ENCODE measurements at places on chromosomes 2 and 18.

DNA sequence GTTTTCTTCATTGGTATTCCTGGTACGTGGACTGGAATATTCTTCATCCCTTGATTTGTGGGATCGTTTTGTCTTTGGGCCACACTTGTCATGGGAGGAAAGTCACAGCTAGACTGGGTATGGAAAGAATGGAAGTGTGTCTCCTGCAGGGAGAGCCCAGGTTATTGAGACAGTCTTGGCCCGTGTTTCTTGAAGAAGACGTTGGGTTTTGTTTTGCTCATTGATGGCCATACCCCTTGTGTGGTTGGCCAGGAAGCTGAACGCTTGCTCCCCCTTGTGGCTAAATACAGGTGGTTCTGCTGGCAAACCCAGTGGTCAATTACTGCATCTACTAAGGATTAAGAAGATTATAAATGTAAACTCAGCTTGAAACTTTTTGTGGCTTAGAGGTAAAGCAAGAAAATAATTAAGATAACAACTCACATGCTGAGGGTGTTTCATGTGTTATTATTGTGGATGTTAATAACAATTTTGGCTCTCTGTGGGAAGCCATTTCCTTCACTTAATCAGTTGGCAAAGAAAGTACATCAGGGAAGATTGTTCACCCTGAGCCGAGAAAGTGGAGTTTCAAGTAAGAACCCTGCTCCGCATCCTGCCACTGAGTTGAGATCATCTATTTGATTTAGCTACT is 91.8 kb downstream of the NEDD4L start:
- DNase-seq = peak; percentile 51

DNA sequence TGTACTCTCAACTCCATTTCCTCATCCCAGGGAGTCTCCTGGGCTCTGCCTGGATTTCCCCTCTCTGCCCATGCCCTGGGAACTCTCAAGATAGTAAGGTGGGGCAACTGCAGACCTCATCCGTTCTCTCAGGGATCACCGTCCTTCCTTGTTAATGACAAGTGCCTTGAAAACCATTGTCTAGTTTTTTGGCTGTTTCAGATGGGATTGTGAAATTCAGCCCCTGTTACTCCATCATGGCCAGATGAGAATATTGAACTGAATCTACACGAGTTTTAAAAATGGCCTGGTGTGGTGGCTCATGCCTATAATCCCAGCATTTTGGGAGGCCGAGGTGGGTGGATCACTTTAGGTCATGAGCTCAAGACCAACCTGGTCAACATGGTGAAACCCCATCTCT is 665 bp upstream of the HRH4 start:
- DNase-seq = no peak

DNA sequence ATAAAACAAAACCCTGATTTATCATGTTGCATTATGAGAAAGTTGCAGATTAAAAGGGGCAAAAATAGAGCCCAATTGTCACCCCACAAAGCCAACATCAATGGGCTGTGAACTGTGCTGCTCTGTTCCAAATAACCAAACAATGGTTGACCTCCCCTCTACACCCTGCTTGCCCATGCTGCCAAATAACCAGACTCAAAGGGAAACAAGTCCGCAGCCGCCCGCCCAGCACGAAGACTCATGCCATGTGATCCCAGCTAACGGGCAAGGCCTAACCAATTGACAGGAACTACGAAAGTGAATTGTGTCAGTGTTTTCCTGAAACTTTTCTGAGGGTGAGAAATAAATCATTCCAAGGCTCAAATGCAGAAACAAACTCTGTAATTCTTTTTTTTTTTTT is 97.9 kb upstream of the RIOK3 start:
- DNase-seq = no peak

DNA sequence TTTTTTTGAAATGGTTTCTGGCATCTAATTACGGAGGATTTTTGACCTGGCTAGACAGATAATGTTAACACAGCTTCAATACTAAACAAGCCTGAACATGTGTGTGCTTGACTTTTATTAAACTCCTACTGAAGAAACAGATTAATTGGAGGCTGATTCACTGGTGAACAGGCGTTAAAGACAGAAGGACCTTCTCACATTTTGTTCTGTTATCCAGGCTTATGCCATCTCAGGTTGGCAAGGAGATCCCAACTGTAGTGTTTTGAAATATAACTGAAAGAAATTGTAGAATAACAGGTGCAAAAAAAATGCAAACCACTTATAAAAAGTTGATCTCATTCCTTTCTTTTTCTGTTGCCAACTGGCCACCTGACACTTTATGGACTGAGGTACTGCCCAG is 269.6 kb downstream of the ARHGAP15 start:
- DNase-seq = no peak

DNA sequence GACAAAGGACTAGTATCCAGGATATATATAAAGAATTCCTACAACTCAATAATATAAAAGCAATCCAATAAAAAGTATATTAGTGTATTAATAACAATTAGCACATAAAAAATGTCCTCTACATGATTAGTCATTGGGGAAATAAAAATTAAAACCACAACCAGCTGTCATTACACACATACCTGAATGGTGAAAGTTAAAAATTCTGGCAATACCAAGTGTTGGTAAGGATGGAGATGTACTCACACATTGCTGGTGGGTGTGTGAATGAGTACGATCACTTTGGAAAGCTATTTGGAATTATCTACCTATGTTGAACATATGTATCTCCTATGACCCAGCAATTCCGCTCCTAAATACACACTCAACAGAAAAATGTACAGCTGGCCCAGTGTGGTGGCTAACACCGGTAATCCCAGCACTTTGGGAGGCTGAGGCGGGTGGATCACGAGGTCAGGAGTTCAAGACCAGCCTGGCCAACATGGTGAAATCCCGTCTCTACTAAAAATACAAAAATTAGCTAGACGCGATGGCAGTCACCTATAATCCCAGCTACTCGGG is 14.3 kb upstream of the NOL10 start:
- no peak for DNase-seq

GRCh38 chr2:83565626-83566025 is 893.5 kb downstream of the SUCLG1 start:
- no peak for DNase-seq

- DNase-seq = no peak
Measured at GRCh38 chr2:162293122-162293786, 25.2 kb downstream of the IFIH1 start.

- DNase-seq = no peak
Measured at GRCh38 chr18:32072321-32072720, 19.4 kb upstream of the RNF138 start.

DNA sequence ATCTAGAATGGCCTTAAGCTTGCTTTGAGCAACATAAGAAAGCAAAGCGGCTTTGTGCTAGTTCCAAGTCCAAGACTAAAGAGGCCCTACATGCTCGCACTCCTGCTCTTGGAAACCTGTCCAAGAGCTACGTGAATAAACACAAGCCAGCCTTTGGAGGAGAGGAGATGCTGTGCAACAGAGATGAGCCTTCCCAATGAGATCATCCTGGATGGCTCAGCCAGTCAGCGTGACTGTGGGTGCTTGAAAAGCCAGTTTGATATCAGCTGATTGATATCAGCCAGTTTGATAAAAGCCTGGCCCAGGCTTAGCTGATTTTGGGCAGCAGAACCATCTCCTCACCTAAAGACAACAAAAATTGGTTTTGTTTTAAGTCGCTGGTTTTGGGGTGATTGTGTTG is 481.0 kb upstream of the DSEL start:
- DNase-seq = no peak

DNA sequence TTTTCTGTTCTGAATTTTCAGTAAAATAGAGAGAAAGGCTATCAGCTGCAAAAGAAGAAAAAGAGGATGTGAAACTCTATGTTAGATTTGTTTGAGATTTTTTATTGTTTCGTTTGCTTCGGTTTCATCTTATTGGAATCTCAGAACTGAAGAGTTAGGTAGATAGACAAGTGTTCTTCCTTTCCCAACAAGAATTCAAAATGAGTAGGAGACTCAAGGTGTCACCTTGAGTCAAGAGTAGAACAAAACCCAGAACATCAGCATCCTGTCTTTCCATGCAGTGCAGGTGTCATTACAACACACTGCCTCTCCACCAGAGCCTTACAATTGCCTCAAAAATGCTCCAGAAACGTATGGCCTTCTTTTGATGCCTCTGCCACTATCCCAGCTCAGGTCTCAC is 21.1 kb downstream of the NBAS start:
- no peak for DNase-seq

- no peak for DNase-seq
Measured at GRCh38 chr18:10482363-10482984, 28.0 kb downstream of the APCDD1 start.

DNA sequence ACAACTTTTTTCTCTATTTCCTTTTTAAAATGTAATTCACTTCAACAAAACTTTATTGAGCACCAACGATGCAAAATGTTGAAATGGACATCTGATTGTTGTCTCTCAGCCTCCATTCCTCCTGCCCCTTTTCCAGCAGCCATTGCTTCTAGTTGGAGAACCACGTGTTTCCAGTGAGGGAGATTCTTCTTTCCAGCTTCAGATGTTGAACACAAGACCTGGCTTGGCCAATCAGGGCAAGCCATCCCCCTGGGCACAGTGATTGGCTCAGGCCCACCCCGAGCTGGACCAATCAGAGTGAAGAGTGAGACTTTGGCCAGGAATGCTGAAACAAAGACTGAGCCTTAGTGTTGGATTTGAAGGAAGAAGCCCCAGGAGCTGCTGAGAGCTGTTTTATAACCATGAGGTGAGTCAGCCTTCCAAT is 59.0 kb downstream of the E2F6 start:
- no peak for DNase-seq

DNA sequence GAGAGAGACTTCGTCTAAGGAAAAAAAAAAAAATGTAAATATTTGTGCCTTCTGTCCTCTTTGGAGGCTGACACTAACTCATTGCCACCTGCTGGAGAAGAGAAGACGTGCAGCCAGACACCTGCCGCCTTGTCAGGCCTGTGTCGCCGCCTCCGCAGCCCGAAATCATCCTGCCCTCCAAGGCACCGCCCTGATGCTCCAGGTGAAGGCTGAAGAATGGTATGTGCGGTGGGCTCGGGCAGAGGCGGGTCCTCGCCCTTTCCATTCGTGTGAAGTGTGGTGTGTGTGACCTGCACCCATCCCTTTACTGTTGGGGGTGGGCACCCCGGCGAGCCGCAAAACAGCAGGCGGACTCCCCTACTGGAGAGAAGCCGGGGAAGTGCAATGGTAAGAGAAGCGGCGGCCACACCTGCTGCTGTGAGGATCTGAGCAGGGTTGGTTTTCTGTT is 60.4 kb downstream of the FAM161A start:
- DNase-seq = peak; percentile 74

- DNase-seq = no peak
Measured at GRCh38 chr2:61619561-61619960, 81.4 kb upstream of the XPO1 start.

GRCh38 chr2:75722687-75723086 is 12.0 kb upstream of the GCFC2 start:
- no peak for DNase-seq

DNA sequence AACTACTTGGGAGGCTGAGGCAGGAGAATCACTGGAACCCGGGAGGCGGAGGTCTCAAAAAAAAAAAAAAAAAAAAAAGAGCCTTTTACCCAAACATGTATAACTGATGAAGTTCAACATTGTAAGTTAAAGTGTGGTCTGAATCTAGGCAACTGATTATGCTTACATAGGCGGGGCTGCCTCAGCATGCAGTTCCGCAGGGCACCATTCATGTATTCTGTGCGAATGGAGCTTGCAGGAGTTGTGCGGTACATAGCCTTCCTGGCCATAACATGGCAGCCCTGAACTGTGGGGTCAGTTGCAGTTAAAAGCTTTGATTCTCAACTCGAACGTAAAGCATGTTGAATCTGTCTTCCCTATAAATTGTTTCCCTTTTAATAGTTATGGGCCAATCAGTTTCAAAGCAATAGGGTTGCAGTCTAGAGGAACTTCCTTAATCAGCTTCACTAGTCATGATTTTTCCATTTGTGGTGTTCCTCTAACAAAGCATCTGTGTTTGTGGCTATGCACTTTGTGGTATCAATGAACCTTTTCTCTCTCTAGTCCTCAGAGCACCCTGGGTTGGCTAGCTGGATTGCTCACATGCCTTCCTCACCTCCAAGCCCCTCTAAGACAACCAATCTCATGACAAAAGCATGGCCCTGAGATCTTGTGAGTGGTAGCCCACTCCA is 30.6 kb upstream of the CEP68 start:
- DNase-seq = no peak

GRCh38 chr2:2547451-2547850 is 216.4 kb upstream of the MYT1L start:
- DNase-seq = no peak

DNA sequence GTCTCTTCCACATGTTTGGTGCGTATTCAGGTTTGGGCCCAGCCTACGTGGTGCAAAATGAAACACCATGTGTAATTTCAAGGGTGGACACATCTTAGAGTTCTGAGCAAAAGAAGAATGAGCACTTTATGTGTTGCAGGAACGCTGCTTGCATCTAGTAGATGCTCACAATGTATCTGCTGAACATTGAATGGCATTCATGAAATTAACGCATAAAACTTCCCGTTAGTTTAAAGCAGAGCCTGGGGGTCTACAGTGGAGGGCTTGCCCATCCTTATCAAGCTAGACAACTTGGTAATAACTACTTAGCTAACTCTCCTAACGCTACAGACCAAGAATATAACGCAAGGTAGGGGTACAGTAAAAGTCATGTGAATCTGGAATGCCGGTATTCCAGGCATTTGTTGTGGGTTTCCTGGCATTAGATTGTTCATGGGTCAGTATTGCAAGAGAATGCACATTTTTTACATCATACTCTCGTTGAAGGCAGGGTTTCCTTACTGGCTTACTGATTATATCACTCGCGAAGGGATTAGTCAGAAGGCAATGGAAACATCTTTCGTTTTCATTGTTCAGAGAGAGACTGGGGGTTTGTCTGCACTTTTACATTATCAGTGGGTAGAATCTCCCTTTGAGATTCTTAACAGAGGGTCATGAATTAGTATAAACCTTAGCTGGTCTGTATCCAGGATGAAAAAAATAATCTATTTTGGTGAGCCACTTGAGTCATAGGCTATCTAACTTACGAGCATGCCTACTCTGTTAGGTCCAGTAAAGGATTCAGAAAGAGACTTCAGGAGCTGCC is 229.5 kb upstream of the EPAS1 start:
- DNase-seq = no peak

DNA sequence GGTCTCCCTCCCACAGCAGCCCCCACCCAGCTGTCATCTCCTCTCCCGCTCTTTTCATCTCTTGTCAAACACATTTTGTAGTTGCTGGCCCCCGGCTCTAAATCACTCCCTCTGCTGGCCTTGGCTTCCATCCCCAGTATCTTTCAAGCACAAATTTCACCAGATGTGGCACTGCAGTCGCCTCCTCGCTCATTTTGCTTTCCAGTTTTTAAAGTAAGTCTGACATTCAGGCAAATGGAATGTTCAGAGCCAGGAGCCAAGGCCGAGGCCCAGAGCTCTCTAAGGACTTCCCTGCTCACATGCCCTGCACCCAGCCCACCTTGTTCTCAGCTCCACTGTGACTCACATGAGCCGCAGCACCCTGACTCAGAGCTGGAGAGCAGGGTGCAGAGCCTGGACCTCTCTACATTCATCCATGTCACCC is 158.4 kb downstream of the GALNT14 start:
- DNase-seq = no peak

- DNase-seq = no peak
Measured at GRCh38 chr2:23561544-23561943, 176.6 kb downstream of the KLHL29 start.

Data from activated naive CD8-positive, alpha-beta T cell treated with anti-CD3 and anti-CD28 coated beads for 36 hours (primary cell).